ENCODE measurements at places on chromosomes 3 and 15. TPM values are rescaled to one million over a fixed set of nuclear protein-coding genes. Genes with fewer than 3 reads are reported as not detected.

GNAT1 gene
- not detected for total RNA-seq

DAPK2 gene
- total RNA-seq: 14.4 TPM

ARL14 gene
- total RNA-seq: not detected

MESP1 gene
- total RNA-seq: 1.3 TPM

EPHB1 gene
- total RNA-seq: 0.50 TPM

IP6K2 gene
- total RNA-seq: 53.5 TPM

GOLGA8T gene
- total RNA-seq: 0.26 TPM

MRAS gene
- total RNA-seq: 48.0 TPM

SLC12A1 gene
- total RNA-seq: not detected

TGM4 gene
- not detected for total RNA-seq

A4GNT gene
- not detected for total RNA-seq

C3orf80 gene
- 0.26 TPM for total RNA-seq

RASGRF1 gene
- total RNA-seq: not detected

FBXL22 gene
- 0.50 TPM for total RNA-seq

CFAP100 gene
- total RNA-seq: not detected

GOLGA6L9 gene
- total RNA-seq: 1.5 TPM

UROC1 gene
- not detected for total RNA-seq

GNB4 gene
- total RNA-seq: 49.6 TPM

RPL39L gene
- total RNA-seq: 17.5 TPM

SLC2A2 gene
- not detected for total RNA-seq

HGD gene
- total RNA-seq: under 0.01 TPM

LTF gene
- total RNA-seq: not detected

ARHGEF26 gene
- total RNA-seq: 1.3 TPM

PPARG gene
- 14.9 TPM for total RNA-seq

PATL2 gene
- total RNA-seq: 1.3 TPM

TBL1XR1 gene
- total RNA-seq: 369 TPM

EPHA3 gene
- 0.99 TPM for total RNA-seq
